ENCODE measurements at places on chromosomes 3 and 15.
A peak's percentile ranks its signal among the peaks of the same experiment; 100 is the strongest.

DNA sequence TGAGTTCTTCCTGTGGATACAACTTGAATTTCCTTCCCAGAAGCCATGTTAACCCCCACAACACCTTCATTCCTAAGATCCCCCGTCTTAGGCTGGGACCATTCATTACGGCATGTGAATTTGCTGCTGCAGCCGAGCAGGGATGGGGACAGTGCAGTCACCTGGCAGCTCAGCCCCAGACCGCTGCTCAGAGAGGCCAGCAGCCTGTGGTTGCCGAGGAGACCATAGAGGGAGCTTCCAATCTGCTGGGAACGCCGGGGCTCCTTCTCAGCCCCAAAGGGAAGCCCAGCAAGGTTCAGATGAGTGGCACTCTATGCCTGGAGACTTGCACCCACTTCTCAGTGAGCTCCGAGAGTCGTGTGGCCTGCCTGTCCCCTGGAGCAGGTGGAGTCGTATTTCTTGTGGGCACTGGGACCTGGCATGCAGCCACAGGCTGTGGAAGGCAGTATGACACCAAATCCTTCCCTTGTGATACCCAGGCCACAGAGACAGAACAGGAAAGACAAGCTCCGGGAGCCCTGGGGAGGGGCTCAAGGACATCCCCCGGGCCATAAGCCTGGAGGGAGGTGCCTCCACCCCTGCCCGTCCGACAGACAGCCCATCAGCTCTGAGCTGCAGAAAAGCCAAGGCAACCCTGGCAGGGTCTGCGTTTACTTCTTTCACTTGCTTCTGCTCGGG, 167.3 kb downstream of the FAM43A start:
- no peak for DNase-seq

DNA sequence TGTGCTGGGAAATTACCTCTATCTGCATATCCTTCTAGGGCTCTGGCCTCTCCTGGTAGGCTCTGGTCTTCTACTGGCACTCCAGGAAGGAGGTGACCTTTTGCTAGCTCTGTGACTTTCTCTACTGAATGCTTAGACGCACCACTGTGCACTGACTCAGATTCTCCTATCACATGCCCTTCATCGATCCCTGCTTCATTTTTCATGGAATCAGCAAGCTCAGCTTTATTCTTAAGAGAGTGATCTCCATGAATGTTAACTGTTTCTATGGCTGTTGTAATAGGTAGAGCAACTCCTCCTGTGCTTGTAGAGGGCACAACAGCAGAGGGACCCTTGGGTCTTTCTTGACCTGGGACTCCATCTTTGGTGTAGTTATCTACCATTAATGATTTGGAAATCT, 106.6 kb downstream of the MAP4 start:
- DNase-seq, result no peak

DNA sequence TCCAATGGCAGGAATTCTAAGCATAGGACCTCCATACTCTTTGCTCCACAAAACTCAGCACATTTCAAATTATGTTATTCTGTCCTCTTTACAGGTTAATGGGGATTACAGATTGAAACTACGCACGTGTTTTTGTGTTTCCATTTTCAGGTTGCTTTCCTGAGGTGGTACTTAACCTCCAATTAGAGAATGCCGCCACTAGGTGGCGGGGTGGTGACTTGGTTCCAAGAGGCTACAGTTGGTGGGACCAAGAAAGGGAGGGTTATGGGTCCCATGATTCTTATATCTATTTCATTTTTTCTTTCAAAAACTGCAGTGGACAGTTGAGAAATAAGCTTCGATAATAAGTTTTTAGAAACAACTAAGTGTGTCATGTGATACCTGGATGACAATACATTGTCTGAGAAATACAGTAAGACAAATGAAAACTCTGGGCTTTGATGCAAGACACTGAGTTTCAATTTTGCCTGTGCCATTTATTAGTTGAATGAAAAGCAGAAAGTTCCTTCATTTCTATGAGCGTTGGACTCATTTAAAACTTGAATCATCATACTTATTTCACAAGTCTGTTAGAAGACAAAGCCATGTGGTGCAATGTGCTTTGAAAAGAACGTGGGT, 539.0 kb downstream of the FGF12 start:
- peak; percentile 51 for DNase-seq

GRCh38 chr15:101401286-101401685, 88.2 kb downstream of the PCSK6 start:
- DNase-seq, result no peak

- no peak for DNase-seq
Measured at GRCh38 chr3:132210476-132211346, 106.5 kb upstream of the ACP3 start.

DNA sequence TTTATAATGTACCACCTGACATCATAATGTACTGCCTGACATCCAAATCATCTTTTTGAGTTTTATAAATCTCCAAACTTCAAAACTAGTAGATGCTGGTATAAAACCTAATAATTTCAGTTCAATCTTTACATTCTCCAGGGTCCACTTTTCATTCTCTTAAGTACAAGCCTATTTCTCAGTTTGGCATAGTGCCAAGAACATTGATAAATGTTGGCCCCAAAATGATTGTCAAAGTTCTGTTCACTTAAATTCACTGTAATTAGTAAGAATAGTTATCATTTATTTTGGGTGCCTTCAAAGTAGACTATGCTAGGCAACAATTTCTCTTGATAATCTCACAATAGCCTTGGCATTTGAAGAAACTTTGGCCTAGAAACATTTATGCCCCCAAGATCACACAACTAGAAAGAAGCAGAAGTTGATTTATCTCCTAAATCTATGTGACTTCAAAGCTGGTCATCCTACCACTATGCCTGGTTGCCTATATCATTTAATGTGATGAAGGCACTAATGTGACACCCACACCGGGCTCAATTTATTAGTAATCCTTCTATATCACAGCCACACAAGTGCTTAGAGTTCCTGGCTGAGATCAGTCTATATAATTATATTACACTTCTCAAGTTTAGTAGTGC, 101.7 kb downstream of the ZNF609 start:
- no peak for DNase-seq

DNA sequence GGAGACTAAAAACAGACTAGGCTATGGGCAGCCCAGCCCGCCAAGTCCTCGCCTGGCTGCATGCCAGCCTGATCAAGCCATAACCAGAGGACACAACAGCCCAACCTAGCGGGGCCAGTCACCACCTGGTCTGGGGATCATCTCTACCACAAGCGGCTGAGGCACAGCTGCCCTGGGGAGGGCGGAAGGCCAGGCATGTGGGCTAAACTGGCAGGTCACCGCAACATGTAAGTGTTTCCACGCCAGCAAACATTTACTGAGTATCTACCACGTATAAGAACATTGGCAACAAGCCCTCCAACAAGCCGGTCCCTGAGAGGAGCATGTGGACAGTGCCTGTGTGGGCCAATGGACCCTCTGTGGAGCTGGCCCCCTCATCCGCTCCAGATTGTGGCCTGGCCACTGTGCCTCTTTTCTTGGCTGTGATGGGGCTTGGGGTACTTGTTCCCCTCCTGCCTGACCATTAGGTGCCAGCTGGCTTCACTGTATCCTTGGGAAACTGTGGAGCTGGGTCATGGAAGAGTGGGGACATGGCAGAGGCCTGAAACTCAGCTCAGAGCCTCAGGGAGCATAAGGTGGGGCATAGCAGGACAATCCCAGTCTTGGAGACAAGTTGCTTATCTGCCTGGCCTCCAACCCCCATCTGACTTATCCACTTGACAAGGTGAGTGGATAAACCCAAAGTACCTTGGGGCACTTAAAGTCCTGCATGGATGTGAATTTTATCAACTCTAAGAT, 9.0 kb downstream of the UBXN7 start:
- DNase-seq, result peak; percentile 79

GRCh38 chr15:76056931-76057330, 2.9 kb upstream of the TMEM266 start:
- no peak for DNase-seq

DNA sequence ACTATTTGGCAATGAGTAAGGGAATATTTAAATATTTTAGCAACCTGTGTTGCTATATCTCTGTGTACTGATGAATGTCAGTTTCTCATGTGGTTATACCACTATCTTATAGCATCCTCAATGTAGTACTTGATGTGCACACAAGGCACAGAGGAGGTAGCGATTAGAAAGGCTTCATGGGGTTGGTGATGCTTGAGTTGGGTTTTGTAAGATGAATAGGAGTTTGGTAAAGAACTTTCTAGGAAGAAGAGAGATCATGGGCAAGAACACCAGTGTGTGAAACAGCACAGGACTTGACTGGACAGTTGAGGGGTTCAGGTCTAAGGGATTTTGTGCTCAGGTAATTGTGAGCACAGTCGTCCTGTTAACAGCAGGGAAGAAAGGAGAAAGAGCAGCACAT, 38.1 kb downstream of the LPP start:
- no peak for DNase-seq

DNA sequence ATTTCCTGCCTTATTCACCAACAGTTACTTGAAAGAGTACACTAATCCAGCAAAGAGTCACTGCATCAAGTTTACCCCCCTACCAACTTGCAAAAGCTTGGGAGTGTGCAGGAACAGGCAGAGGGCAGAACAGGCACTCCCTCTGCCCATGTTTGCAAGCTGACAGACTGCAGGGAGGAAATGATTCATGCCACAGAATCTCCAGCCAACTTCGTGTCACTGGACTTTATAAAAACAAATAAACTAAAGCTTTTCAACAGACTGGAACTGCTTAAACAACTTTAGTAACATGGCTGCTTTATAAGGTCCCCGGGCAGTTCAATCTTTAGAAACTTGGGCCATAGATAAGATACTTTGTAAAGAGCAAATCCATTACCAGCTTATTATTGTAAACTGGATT, 129.5 kb downstream of the THRB start:
- peak; percentile 79 for DNase-seq

DNA sequence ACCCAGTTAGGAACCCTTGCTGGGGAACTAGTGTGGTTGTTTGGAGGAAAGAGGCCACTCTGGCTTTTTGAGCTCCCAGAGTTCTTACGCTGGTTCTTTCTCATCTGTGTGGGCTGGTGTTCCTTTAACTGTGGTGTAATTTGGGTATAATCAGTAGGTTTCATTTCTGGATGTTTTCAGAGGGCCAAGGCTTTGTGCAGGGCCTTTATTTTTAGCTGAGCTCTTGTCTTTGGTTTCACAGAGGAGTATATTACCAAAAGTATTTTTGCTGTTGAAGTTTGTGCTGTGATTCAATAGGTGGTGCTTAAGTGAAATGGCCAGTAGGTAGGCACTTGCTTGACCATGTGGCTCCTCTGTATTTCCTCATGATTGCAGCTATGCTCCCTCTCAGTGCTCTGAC, 357.9 kb downstream of the KCNH8 start:
- no peak for DNase-seq

GRCh38 chr15:29913528-29914135, 91.4 kb upstream of the TJP1 start:
- DNase-seq, result no peak

DNA sequence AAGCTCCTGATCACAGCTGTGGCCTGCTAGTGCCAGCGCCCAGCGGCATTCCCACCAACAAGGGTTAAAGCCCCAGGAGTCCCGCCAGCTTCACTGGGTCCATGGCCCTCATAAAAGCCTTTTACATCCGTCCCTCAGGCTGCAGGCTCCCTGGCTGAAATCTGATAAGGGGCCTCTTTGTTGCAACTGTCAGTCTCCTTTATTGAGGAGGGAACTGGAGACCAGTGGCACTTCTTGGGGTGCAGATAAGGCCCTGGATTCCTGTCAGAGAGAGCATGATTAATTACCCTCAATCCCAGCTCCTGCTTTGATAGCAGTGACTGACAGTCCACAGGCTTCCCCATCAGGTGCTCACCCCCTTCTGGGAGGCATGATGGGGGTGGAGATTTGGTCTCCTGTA, 30.9 kb upstream of the CLK3 start:
- DNase-seq, result peak; percentile 77

DNA sequence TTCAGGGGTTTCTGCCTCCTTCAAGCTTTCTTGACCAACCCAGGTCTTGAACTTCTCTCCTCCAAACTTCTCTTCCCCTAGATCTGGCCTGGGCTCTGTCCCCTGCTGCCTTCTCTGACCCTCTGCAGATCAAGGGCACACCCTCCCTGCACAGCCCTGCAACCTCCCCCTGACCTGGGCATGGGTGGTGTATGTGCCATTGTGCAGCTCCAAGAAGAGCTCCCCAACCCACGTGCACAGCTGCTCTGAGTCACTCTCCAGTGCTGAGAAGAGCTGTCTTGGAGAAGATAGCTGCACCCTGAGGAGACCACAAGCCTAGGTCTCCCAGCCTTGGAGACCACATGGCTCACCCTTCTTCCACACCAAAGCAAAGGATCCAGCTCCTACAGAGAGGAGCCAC, 8.0 kb downstream of the MAN2C1 start:
- DNase-seq, result no peak

- DNase-seq, result no peak
Measured at GRCh38 chr3:138974462-138974861, 27.4 kb downstream of the FOXL2NB start.

GRCh38 chr15:79341396-79341795, 30.5 kb downstream of the TMED3 start:
- no peak for DNase-seq

GRCh38 chr3:41104147-41104546, 95.2 kb upstream of the CTNNB1 start:
- no peak for DNase-seq

GRCh38 chr3:52783211-52783555, 5.8 kb downstream of the ITIH1 start:
- no peak for DNase-seq

DNA sequence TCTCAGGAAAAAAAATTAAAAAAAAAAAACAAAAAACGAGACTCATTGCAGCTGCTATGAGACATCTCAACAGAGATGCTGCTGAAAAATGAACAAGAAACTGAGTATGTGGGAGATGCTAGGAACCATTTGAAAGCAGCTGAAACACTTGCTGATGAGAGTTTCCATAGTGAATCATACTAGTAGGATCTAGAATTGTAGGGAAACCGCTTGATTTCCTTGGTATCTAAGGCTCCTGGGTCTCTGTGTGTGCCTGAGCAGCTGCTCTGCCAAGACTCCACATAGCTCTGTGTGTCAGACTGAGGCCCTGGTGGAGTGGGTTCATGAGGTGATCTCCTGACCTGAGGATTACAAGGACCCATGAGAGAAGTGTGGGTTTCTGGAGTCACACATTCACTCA, 313.4 kb upstream of the NECTIN3 start:
- no peak for DNase-seq

DNA sequence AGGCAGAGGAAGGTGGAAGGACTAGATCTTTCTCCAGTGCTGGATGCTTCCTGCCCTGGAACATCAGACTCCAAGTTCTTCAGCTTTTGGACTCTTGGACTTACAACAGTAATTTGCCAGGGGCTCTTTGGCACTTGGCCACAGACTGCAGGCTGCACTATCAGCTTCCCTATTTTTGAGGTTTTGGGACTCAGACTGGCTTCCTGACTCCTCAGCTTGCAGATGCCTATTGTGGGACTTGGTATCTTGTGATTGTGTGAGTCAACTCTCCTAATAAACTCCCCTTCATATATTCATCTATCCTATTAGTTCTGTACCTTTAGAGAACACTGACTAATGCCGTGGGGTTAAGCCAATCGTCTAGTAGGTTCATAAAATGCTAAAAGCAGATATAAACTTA, 8.8 kb upstream of the B3GNT5 start:
- DNase-seq, result no peak

DNA sequence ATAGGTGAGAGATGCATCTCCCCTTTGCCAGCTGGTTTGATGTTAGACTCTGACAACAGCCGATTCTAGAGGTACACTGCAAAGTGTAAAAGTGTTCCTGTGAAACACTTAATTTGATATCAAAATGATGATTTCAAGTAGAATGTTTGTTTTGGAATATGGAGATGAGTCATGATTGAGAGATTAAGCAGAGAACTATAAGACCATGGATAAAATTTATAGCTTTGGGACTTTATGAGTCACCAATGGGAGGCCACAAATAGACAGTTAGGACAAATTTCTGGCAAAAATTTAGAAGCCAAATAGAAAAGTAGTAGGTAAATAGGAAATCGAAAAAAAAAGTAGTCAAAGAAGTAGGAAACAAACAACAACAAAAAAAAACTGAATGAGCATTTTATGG, 672.5 kb downstream of the NSUN3 start:
- DNase-seq, result no peak

Measured in kidney (tissue), 22 donors.